ENCODE measurements at places on chromosomes 12 and 14.

DNA sequence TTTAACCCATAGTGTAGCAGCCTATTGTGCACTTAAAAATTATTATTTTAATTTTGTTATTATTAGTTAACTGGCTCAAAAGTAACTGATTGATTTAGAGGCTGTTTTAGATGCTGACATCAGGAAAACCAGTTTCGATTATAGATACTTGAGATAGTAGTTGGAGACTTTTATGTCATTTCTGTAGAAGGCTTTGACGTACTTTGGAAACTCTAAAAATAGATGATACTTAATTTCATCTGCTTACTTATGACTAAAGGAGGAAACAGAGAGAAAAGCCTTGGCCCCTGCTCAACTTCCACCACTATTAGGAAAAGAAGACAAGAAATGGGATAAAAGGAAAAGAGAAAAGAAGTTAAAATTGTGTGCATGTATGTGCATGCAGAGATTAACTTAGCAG, 219.3 kb upstream of the HMGA2 start:
- no peak for DNase-seq

- no peak for DNase-seq
Observed at GRCh38 chr12:82436354-82436753, 78.0 kb downstream of the METTL25 start.

DNA sequence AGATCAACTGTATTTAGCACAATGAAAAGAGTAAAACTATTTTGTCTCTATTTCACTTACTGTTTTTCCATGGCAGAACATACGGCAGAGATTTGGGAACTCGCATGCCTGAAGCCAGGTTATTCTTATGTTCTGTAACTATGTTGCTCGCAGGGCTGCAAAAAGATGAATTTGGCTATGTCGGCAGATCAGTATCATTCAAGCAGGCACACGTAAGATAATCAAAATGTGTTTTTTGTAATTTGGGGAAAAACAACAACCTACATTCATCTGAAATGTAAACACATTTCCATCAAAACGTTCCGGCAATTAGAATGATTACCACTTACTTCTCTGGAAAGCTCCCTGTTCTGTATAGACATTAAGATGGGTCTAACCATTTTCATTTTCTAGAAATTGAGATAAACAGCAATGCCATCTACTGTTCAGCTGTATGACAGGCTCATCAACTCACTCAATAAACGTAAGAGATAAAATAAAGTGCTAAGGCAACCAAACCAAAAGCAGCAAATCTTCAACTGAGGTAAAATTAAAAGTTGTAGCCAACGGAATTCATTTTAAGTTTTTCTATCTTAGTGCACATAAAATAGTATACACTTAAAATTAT, 13.0 kb downstream of the GTSF1 start:
- DNase-seq, result no peak

DNA sequence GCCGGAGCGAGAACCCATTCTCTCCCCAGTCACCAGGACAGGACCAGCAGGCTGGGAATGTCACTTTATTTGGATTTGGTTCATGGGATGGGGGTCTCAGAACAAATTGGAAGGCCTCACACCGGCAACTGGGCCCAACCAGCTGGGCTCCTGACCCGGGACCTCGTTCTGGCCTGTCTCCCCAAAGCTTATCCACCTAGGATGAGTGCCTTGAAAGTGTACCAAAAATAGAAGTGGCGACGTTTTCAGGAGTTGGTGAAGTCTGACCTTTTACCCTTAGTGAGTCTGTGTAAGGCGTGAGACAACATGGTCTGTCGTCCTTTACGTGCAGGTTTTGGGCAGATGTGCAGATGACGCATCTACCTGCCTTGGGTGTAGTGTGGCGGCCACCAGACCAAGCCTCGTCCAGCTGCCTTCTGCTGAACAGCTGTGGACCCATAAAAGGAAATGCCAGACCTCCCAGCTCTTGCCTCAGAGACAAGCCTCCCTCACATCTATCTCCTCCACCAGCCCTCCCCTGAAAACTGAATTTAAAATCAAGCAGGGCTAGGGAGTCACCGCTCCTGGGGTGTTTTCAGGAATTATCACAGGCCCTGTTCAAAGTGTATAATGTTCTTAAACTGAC, 36.6 kb upstream of the CLMN start:
- no peak for DNase-seq

DNA sequence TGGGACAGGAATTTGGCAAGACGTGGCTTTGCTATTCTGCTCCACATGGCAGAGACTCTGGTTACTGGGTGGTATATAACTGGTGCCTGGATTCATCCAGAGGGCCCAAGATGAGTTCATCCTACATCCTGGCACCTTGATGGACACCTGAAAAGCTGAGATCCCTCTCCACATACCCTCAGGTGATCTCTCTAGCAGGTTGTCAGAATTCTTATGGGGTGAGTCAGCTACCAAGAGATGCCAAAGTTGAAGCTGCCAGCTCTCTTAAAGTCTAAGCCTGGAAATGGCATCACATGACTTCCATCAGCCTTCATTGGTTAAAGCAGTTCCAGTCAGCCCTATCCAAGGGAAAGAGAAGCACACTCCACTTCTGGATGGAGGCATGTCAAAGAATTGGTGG, 300.7 kb upstream of the SEL1L start:
- DNase-seq, result no peak

DNA sequence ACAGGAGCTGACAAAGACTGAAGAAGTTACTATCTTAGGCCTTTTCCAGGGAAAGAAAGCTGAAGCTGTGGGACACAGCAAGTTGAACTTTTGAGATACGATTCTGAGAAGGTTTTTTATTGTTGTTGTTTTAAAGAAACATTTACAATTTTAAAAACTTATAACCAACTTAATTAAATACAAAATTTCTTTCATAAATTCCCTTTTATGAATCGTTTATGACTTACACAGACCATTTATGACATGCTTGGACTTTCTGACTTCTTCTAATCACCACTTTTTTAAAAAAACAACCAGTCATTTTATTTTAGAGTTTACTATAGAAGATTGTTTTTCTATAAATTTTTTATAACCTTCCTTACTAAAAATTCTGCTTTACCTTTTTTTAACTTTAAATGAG, 68.7 kb downstream of the DHRS2 start:
- no peak for DNase-seq

DNA sequence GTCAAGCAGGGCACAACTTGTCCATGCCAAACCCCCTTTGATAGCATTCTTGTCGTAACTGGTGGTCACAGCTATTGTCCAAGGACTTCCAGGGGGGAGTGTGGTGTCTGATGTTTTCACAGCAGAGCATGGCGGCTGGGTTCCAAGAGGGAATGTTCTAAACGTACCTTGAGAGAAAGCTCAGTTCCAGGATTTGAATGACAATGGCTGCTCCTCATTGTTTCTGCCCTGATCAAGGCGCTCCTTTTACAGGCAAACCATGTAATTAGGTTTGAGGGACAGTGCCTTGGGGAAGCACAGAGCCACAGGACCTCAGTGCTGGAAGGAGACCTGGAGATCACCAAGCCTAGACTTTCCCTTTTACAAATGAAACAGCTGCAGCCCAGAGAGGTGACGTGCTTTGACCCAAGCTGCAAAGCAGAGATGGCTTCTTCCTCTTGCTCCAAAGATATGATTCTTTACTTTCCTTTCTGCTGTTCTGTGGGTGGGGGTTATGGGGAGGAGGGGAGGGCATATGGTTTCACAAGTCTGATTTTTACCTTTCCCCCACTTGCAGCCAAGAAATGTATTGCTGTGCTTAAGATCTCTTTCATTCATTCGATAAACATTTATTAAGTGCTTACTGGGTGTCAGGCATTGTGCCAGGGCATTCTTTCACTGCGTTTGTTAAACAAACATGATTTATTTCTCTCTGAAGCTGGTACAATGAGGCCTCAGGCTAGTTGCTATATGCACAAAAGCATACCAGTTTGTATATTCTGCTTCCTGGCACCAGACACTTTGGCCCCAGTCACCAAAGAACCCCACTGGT, 172.8 kb downstream of the KTN1 start:
- DNase-seq, result no peak

DNA sequence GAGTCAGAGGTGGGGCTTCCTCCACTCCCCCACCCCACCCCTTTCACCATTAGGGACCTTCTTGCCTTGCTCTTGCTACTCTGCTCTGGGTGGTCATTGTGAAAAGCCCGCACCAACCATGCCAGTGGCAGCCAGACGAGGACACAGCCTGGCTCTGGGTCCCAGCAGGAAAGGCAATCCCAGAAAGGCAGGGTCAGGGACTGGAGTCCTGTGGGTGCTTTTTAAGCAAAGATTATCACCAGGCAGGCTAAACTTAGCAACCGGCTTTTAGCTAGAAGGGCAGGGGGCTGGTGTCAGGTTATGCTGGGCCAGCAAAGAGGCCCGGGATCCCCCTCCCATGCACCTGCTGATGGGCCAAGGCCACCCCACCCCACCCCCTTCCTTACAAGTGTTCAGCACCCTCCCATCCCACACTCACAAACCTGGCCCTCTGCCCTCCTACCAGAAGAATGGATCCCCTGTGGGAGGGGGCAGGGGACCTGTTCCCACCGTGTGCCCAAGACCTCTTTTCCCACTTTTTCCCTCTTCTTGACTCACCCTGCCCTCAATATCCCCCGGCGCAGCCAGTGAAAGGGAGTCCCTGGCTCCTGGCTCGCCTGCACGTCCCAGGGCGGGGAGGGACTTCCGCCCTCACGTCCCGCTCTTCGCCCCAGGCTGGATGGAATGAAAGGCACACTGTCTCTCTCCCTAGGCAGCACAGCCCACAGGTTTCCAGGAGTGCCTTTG, 1.2 kb upstream of the GAPDH start:
- DNase-seq, result no peak

All from stimulated activated CD8-positive, alpha-beta memory T cell treated with anti-CD3 and anti-CD28 coated beads, Interleukin-15, amount 100 ng/mL, for 1 hour (primary cell).